ENCODE measurements at places on chromosomes 7 and 10. TPM values are rescaled to one million over a fixed set of nuclear protein-coding genes. Genes with fewer than 3 reads are reported as not detected.

The ADAMTS14 gene
- 1.0 TPM for total RNA-seq

DNA sequence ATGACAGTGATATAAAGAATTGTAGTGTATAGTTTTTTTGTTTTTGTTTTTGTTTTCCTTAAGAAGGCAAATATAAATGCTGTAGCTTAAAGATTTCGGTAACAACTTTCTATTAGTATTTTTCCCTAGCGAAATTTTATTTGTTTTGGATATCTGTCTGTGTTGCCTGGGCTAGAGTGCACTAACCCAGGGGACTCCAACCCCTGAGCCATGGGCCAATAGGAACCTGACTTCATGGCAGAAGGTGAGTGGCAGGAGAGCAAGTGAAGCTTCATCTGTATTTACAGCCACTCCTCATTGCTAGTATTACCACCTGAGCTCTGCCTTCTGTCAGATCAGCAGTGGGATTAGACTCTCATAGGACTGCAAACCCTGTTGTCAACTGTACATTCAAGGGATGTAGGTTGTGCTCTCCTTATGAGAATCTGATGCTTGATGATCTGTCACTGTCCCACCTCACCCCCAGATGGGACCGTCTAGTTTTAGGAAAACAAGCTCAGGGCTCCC lies 65.4 kb upstream of the CCAR1 start:
- no peak for DNase-seq

The FAM25A gene
- total RNA-seq = not detected

GRCh38 chr7:122383934-122384333 lies 79.4 kb upstream of the FEZF1 start:
- no peak for DNase-seq

The OPN1SW gene
- total RNA-seq = not detected

The FAM13C gene
- total RNA-seq = 18.7 TPM

GRCh38 chr7:135274495-135275268 lies 41.0 kb downstream of the STRA8 start:
- no peak for DNase-seq

The RPP38 gene
- total RNA-seq = 10.0 TPM

DNA sequence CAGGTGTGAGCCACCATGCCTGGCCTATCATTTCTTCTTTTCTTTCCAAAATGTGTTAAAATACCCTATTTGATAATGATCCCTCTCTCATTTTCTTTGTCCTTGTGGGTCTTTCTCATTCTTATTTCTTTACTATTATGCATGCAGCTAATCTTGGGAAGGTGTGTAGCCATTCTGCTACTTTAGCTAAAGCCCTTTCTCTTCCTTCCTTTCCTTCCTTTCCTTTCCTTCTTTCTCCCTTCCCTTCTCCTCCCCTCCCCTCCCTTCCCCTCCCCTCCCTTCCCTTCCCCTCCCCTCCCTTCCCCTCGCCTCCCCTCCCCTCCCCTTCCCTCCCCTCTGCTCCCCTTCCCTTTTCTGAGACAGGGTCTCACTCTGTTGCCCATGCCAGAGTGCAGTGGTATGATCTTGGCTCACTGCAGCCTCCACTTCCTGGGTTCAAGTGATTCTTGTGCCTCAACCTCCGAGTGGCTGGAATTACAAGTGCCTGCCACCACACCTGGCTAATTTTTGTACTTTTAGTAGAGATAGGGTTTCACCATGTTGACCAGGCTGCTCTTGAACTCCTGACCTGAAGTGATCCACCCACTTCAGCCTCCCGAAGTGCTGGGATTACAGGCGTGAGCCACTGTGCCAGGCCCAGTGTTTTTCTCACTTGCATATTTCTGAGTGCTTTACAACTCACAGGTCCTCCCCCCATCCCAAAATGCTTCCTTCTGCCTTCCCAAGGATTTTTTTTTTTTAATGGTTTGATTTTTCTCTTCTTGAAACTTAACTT lies 42.3 kb downstream of the HIP1 start:
- DNase-seq = peak; percentile 10

DNA sequence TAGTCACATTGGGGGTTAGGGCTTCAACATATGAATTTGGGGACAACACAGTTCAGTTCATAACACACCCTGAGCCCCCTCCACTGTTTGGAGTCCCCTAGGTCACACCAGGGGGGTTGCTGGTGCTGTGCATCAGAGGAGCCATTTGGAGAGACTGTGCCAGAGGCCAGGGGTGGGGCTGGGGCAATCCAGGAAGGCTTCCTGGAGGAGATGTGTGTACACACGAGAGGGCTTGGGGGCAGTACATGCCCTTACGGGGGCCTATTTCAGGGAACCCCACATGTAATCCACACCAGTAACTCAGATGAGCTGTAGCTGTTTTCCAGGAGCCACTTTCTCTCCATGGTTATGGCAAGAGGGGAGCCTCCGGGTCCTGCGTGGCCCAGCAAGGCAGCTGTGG lies 151.7 kb downstream of the GRK5 start:
- DNase-seq = no peak

DNA sequence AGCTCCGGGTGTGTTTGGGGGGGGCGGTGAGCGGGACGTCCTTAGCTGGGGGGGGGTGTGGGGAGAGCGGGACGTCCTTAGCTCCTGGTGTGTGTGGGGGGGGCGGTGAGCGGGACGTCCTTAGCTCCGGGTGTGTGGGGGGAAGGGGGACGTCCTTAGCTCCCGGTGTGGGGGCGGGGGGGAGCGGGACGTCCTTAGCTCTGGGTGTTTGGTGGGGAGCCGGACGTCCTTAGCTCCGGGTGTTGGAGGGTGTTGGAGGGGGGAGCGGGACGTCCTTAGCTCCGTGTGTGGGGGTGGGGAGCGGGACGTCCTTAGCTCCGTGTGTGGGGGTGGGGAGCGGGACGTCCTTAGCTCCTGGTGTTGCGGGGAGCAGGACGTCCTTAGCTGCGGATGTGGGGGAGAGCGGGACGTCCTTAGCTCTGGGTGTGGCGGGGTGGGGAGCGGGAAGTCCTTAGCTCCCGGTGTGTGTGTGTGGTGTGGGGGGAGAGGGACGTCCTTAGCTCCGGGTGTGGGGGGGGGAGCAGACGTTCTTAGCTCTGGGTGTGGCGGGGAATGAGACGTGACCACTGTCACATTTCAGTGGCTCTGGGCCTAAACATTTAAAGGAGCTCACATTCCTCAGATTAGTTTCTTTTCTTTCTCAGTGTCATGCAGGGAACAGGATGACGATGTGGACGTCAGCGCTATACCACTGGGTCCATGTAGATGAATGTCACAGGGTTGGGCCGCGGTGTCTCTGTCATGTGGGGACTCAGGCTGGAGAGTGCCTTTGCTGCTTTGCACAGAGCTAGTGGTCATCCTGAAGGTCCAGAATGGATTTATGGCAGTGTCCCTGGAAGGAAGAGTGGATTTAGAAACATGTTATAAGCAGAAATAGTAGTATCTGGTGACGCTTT lies 7.5 kb downstream of the DYNC2I1 start:
- DNase-seq = peak; percentile 95

DNA sequence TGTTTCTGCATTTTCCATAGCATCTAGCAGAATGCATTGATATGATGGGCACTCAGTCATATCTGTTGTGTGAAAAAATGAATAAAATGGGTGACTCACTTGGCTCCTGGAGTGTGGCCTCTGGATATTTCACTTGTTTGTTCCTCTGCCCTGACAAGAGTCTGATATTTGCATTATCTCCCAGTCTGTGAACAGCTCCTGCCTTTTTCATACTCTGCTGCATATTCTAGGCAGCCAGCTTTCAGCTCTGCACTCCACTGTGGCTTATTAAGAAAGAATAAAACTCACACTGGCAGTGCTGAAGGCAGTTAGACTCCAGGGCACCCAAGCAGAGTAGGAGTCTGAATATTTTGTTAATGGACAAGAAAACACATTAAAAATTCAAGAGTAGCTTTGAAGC lies 623.9 kb downstream of the SORCS1 start:
- DNase-seq = no peak

The HHEX gene
- total RNA-seq = 11.3 TPM

The BTBD16 gene
- total RNA-seq = 0.14 TPM

The FERD3L gene
- total RNA-seq = not detected

All from posterior vena cava (tissue), 2 donors.